Right cardiac atrium (tissue), 5 donors: ENCODE measurements at places on chromosomes 4 and X. TPM values are rescaled to one million over a fixed set of nuclear protein-coding genes. Genes with fewer than 3 reads are reported as not detected.

Gene CLTRN
- total RNA-seq, result 0.97 TPM

Gene PDCL2
- not detected for total RNA-seq

Gene HEPH
- total RNA-seq, result 71.9 TPM

Gene USP17L28
- total RNA-seq, result not detected

Gene HMGB3
- total RNA-seq, result 2.7 TPM

Gene RXFP1
- not detected for total RNA-seq

Gene TMSB15C
- total RNA-seq, result 1.0 TPM

Gene AFAP1
- 27.9 TPM for total RNA-seq

Gene ZMAT1
- 5.7 TPM for total RNA-seq

Gene SULT1B1
- 0.97 TPM for total RNA-seq

Gene ERCC6L
- total RNA-seq, result 0.06 TPM

Gene S100P
- total RNA-seq, result not detected

Gene PRRG3
- 1.3 TPM for total RNA-seq

Gene DKK2
- 2.7 TPM for total RNA-seq

Gene AMOT
- total RNA-seq, result 12.8 TPM

Gene ZNF157
- not detected for total RNA-seq

Gene STPG2
- total RNA-seq, result 0.26 TPM

Gene CT45A10
- total RNA-seq, result not detected

Gene MSX1
- 1.9 TPM for total RNA-seq

Gene HSFX4
- total RNA-seq, result not detected

Gene GPR173
- total RNA-seq, result 2.6 TPM

Gene MTCP1
- total RNA-seq, result 46.1 TPM

Gene TRPC5OS
- total RNA-seq, result 0.40 TPM

Gene SMR3A
- not detected for total RNA-seq

Gene NCAPG
- total RNA-seq, result 0.17 TPM

Gene SLC9A7
- total RNA-seq, result 5.2 TPM

Gene ETDB
- not detected for total RNA-seq
